RWPE2 (cell line): ENCODE measurements at places on chromosomes 5 and 9.

GRCh38 chr5:139413963-139414362 lies 10.1 kb upstream of the SPATA24 start:
- no peaks in the 10 kb centered on the region for H3K4me1 ChIP-seq
- no peak overlapping the region for H3K27ac ChIP-seq
- no peaks in the 10 kb centered on the region for H3K27me3 ChIP-seq
- H3K36me3 ChIP-seq: no peaks in the 10 kb centered on the region
- no peak for DNase-seq

DNA sequence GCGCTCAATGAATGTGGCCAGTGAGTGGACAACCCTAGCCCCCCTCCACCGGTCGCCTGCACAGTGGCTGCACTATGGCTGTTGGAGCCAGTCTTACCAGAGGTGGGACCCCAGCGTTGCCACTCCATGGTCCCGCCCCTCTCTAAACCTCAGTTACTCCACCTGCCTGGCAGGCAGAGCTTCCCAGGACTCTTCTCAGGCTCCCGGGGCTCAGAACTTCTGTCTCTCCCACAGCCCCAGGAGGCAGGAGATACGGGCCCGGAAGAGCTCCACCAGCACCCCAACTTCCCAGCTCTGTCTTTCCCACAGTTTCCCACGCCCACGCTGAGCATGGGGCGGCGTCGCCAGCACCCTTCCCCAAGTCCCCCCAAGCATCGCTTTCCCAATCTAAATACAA lies 975 bp downstream of the RASGEF1C start:
- no peaks in the 10 kb centered on the region for H3K36me3 ChIP-seq
- peak overlapping the region; percentile 40 for H3K4me3 ChIP-seq
- peaks cover 32% of the 10 kb centered on the region for H3K27me3 ChIP-seq
- no peaks in the 10 kb centered on the region for H3K4me1 ChIP-seq
- H3K27ac ChIP-seq: no peak overlapping the region
- DNase-seq: no peak

GRCh38 chr5:137778772-137779564 lies 24.8 kb upstream of the HNRNPA0 start:
- H3K4me3 ChIP-seq: no peak overlapping the region
- H3K36me3 ChIP-seq: no peaks in the 10 kb centered on the region
- no peaks in the 10 kb centered on the region for H3K4me1 ChIP-seq
- no peak overlapping the region for H3K27ac ChIP-seq
- no peaks in the 10 kb centered on the region for H3K27me3 ChIP-seq

- DNase-seq: no peak
- peaks cover 24% of the 10 kb centered on the region for H3K36me3 ChIP-seq
- H3K4me3 ChIP-seq: no peak overlapping the region
- peak overlapping the region; percentile 59 for H3K27ac ChIP-seq
- H3K4me1 ChIP-seq: peaks cover 25% of the 10 kb centered on the region
Measured at GRCh38 chr5:14444161-14444560, 137.4 kb upstream of the OTULINL start.

GRCh38 chr5:157232706-157233105 lies 33.2 kb upstream of the CYFIP2 start:
- H3K27me3 ChIP-seq: no peaks in the 10 kb centered on the region
- H3K4me3 ChIP-seq: no peak overlapping the region
- H3K27ac ChIP-seq: no peak overlapping the region
- H3K36me3 ChIP-seq: no peaks in the 10 kb centered on the region

DNA sequence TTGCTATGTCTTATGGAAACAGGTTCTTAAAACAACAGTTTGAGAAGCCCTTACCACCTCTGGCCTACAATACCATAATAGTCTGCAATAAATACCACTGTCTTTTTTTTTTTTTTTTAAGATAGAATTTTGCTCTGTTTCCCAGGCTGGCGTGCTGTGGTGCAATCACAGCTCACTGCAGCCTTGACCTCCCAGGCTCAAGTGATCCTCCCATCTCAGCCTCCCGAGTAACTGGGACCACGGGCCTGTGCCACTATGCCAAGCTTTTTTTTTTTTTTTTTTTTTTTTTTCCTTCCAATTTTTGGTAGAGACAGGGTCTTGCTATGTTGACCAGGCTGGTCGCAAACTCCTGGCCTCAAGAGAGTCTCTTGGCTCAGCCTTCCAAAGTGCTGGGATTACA lies 37.0 kb downstream of the AFF4 start:
- H3K36me3 ChIP-seq: peaks cover 92% of the 10 kb centered on the region
- H3K27me3 ChIP-seq: no peaks in the 10 kb centered on the region
- H3K4me1 ChIP-seq: no peaks in the 10 kb centered on the region

DNA sequence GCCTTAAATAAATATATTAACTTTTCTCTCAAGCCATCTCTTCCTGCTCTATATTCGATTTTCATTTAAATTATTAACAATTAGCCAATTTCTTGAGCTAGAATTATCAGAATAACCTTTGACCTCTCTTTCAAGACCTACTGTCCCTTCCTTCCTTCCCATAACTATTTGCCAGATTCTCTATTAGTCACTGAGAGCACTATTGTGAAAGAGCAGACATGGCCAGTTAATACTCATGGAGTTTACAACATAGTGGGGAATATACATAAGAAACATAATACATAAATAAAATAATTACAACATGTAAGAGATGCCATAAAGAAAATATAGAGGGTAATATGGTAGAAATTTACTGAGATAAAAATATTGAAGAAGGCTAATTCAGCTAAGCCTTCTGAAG lies 72.1 kb upstream of the CHD1 start:
- no peaks in the 10 kb centered on the region for H3K27me3 ChIP-seq
- no peaks in the 10 kb centered on the region for H3K36me3 ChIP-seq
- no peak for DNase-seq
- no peak overlapping the region for H3K4me3 ChIP-seq
- H3K27ac ChIP-seq: no peak overlapping the region

DNA sequence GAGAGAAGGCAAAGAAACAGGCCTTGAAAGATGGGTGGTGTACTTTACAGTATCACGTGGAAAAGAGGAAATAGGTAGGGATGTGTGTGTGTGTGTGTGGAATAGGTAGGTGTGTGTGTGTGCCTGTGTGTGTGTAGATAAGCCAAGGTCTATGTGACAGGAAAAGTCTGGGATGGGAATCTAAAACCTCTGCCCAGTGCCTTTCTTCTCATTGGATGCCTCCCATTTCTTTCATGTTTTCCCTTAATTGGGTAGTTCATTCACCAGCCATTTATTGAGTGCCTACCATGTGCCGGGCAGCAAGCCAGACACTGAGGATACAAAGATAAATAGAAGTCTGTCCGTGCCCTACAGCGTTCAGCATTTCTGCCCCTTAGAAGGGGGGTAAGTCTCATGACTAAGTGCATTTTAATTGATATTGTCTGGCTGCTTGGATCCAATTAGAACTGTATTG lies 1.0 kb downstream of the URM1 start:
- peak overlapping the region; percentile 58 for H3K4me3 ChIP-seq
- H3K36me3 ChIP-seq: peaks cover 20% of the 10 kb centered on the region; the same call in 1 of the 2 replicates
- no peak for DNase-seq
- H3K27me3 ChIP-seq: no peaks in the 10 kb centered on the region
- H3K27ac ChIP-seq: peak overlapping the region; percentile 62
- peaks cover 3% of the 10 kb centered on the region for H3K4me1 ChIP-seq

- peak overlapping the region; percentile 38 for H3K4me3 ChIP-seq
- H3K27ac ChIP-seq: no peak overlapping the region
- H3K4me1 ChIP-seq: no peaks in the 10 kb centered on the region
Measured at GRCh38 chr9:130680836-130681768, 12.5 kb upstream of the EXOSC2 start.

DNA sequence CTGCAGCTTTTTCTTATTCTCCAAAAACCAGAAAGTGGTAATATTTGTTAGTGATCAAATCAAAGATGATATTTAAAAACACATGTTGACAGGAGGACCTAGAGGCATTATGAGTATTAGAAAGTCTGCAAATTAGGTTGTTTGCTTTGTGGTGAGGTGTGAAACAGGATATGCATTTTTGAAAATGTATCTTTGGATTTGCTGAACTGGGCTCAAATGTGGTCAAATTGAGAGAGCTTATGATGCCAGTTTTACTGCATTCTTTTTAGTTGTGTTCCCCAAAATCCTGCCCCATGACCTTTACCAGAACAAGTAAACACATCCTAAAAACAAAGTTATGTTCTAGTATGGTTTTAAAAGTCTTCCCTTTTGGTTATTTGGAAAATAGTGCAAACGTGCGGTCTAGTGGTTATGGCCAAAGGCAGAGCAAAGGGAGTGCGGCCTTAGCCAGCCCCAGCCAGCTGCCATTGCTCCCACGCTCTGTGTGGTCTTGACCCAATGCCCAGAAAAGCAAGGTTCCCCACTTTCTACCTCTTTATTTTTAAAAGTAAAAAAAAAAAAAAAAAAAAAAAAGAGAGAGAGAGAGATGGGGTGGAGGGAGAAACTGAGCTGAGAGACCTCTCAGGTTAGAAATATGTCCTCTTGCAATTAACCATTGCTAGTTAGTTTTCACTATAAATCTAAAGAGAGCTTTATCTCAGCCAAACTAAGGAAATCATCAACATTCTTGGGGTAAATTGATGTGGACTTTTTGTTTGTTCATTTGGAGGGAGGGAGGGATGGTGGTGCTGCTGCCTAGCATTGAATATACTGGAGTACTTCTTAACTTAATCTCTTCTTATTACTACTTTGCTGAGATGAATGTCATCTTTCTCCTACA lies 176.6 kb downstream of the ARHGAP26 start:
- no peak overlapping the region for H3K4me3 ChIP-seq
- H3K27me3 ChIP-seq: no peaks in the 10 kb centered on the region
- H3K4me1 ChIP-seq: peaks cover 6% of the 10 kb centered on the region

GRCh38 chr5:121841892-121842291 lies 9.8 kb upstream of the FTMT start:
- no peaks in the 10 kb centered on the region for H3K4me1 ChIP-seq
- DNase-seq: no peak
- no peak overlapping the region for H3K27ac ChIP-seq
- H3K27me3 ChIP-seq: peaks cover 3% of the 10 kb centered on the region
- H3K4me3 ChIP-seq: no peak overlapping the region
- H3K36me3 ChIP-seq: no peaks in the 10 kb centered on the region

DNA sequence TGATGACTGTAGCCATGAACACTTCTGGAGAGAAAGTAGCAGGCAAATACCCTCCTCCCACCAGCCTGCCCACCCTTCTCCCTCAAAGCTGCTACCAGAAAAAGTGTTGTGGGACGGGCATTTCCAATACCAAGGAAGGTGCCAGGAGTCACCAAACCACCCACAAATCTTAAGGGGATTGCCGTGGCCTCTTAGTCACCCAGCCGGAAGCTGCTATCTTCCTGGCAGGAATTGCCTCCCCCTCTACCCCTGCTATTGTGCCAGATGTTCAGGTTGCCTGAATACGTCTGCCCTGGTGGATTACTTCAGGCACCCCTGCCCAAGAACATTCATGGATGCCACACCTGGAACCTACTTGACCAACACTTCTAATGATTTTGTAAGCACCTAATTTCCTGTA lies 156.1 kb downstream of the TTC39B start:
- no peak overlapping the region for H3K4me3 ChIP-seq
- H3K27ac ChIP-seq: no peak overlapping the region
- no peaks in the 10 kb centered on the region for H3K4me1 ChIP-seq
- H3K36me3 ChIP-seq: no peaks in the 10 kb centered on the region

DNA sequence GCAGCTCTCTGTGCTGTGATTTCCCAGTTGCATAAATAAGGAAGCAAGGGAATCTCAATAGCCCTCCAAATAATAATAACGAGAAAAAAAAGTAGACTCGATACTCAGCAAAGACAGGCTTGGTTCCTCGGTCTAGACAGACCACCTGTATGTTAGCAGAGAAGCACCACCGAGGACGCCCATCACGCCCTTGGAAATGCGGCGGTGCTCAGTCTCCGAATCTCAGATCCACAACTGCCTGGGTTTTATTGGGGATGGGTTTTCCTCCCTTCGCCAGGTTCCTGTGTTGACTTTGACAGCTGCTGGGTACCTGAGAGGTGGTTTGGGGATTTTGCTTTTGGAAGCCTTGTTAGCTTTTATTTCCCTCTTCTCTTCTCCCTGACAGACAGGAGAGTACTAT lies 7.2 kb downstream of the DAB2IP start:
- H3K36me3 ChIP-seq: no peaks in the 10 kb centered on the region
- H3K27me3 ChIP-seq: peaks cover 1% of the 10 kb centered on the region
- DNase-seq: no peak

DNA sequence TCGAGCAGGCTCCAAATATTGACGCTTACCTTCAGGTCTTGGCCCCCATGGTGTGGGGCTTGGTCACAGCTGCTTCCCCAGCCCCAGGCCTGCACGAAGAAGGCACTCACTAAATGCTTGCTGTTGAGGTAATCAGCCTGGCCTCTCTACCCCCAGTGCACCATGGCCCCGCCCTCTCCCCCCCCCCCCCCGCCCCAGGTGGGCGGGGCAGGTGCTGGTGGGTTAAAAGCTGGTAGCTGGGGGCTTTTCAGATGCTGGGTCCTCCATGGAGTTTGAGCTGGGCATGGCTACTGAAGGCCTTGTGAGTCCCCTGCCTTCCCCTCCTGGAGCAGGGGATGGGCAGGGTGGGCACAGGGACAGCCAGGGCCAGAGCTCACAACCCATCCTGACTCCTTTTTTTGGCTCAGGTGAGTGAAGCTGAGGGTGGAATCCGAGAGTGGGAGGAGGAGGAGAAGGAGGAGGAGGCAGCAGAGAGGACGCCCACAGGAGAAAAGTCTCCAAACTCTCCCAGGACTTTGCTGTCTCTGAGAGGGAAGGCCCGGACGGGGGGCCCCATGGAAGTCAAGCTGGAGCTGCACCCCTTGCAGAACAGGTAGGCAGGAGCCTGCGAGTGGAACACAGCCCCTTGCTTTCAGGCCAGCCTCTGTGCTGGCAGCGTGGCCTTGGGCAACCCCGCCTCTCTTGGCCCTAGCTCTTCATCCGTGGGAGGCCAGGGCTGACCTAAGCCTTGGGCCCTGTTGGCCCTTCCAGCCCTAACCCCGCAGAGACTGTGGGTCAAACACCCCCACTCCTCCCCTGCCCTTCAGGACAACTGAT lies 4.4 kb upstream of the TSPAN17 start:
- H3K36me3 ChIP-seq: no peaks in the 10 kb centered on the region
- no peak overlapping the region for H3K27ac ChIP-seq
- no peaks in the 10 kb centered on the region for H3K27me3 ChIP-seq
- no peak for DNase-seq
- H3K4me1 ChIP-seq: no peaks in the 10 kb centered on the region

DNA sequence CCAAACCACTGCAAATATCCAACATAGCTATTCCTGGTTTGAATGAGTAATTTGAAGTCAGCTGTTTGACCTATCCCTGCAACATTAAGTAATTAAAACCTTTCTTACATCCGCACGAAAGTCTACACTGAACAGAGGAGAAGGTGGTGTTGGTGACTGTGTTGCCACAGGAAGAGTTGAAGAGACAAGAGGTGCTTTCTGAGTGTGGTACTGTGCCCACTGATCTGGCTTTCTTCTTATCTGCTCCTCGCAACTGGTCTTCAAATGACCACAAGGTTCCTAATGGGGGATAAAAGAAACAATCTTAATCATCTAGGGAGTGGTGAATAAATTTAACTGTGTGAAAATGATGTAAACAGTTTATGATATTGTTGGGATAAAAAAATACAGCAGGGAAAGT lies 29.4 kb upstream of the PDCL start:
- H3K4me3 ChIP-seq: no peak overlapping the region
- H3K27me3 ChIP-seq: no peaks in the 10 kb centered on the region
- no peak for DNase-seq
- H3K4me1 ChIP-seq: no peaks in the 10 kb centered on the region

- H3K36me3 ChIP-seq: no peaks in the 10 kb centered on the region; the same call in 1 of the 2 replicates
- no peak overlapping the region for H3K4me3 ChIP-seq
- H3K27ac ChIP-seq: no peak overlapping the region
Measured at GRCh38 chr9:91516081-91516480, 92.4 kb upstream of the NFIL3 start.

GRCh38 chr9:131290036-131290766 lies 678 bp downstream of the PLPP7 start:
- H3K27ac ChIP-seq: no peak overlapping the region
- no peak for DNase-seq
- H3K36me3 ChIP-seq: no peaks in the 10 kb centered on the region
- peak overlapping the region; percentile 23 for H3K4me3 ChIP-seq

- H3K4me1 ChIP-seq: peaks cover 12% of the 10 kb centered on the region
- no peaks in the 10 kb centered on the region for H3K27me3 ChIP-seq
- no peaks in the 10 kb centered on the region for H3K36me3 ChIP-seq
Measured at GRCh38 chr5:54671681-54672080, 154.1 kb downstream of the SNX18 start.
